H54 (cell line): ENCODE measurements at places on chromosomes 7 and 10.

GRCh38 chr7:8560501-8560900, 127.1 kb downstream of the NXPH1 start:
- no peak for DNase-seq

DNA sequence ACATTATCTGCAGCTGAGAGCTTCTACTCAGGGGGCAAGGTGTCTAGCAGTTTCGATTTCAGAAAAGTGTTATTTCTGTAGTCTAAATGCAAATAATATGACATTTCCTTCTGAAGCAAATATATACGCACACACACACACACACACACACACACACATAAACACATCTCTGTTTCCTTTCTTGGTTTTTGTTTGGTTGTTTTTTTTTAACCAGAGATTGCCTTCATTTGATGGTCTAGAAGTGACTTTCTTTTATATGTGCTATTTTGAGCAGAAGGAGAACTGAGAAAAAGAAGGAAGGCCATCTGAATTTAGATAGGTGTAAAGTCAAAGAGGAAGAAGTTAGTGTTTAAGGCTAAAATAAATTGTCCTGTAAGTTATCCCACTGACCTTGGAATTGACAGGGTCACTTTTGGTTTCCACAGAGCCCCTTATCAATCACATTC, 142.2 kb downstream of the TRIL start:
- no peak for DNase-seq

DNA sequence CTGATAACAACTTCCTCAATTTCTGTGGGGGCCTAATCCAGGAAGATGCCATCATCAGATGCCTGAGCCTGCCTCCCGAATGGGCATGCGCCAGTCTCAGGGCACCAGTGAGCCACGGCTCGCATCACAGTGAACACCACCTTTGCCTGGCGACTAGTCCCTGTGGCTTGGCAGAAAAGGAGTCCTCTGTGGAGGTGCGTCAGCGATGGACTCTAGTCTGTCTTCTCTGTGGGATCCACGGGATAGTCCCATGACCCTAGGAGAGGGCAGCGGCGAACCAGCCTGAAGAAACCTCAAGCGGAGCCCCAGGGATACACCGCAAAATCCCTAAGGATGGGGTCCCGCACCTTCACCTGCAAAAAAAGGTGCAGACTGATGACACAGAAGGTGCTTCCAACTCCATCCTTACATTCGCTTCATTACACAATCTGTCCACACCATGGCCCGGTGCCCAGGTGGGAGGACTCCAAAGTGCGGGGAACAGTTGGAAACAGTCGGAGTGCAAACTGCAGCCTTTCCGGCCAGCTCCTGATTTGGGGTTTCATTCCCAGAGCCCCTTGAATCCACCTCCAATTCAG, 35.1 kb upstream of the ZNF273 start:
- DNase-seq, result no peak

DNA sequence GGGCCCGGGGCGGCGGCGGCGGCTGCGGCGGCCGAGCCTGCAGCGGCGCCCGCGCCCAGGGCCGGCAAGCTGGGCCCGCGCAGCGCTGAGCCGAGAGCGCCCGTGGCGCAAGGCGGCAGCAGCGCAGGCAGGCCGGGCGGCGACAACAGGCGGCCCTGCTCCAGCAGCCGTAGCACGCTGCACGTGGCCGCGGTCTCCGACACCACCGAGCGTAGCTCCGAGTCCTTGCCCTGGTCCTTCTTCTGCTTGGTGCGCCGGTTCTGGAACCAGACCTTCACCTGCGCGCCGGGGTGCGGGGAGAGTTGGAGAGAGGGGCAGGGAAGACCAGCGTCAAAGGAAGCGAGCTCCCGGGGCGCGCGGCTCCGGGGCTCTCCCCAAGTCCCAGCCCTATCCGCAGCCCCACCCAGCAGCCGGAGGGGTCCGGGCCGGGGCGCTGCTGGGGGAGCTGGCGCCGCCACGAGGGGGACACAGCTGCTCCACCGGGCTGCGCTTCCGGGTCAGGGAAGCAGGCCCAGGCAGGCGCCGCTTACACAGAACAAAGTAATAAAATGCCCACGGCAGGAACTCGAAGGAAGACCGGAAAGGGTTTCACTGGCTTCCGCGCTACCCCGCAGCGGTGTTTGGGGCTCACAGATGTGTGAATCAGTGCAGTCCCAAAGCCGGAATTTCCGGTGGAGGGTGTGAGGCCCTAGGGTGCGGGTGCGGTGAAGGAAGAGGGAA, 3.6 kb downstream of the VAX1 start:
- DNase-seq, result no peak

DNA sequence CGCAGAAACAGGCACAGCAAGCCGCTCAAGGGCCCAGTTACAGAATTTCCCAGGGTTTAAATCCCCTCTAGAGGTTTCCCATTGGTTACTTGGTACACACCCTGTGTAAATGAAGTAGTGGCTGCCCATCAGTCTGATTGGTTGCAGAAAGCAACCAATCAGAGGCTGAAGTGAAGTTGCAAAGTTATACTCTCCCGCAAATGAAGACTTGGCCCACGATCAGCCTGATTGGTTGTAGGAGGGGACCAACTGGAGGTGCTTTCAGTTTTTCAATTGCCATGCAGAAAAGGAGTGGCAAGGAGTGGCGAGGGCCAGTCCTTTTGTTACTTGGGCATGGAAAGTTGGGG, 909.2 kb upstream of the AUTS2 start:
- DNase-seq, result no peak

GRCh38 chr7:142904128-142904527, 18.6 kb upstream of the TRPV6 start:
- no peak for DNase-seq

- no peak for DNase-seq
These were observed 94.9 kb downstream of the OAT start for GRCh38 chr10:124323806-124324205.

- no peak for DNase-seq
These were observed 17.5 kb downstream of the DPYSL4 start for GRCh38 chr10:132204078-132204780.

DNA sequence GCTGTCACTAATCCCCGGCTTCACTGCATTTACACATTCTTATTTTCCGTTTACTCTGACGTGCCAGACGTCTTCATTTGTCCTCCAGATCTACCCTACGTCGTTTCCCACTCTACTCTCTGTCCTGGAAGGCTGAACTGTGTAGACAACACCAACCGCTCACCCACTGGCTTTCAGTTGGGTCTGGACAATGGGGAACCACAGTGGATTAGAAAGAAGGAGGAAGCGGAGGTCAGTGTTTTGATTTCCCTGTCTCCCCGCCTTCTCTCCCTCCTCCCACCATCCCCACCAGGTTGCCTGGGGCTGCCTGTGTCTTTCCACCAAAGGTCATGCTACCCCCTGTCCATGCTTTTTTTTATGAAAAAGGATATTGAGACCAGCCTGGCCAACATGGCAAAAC, 14.0 kb upstream of the CTBP2 start:
- no peak for DNase-seq

- no peak for DNase-seq
These were observed 97.4 kb downstream of the CHN2 start for GRCh38 chr7:29291723-29292618.

DNA sequence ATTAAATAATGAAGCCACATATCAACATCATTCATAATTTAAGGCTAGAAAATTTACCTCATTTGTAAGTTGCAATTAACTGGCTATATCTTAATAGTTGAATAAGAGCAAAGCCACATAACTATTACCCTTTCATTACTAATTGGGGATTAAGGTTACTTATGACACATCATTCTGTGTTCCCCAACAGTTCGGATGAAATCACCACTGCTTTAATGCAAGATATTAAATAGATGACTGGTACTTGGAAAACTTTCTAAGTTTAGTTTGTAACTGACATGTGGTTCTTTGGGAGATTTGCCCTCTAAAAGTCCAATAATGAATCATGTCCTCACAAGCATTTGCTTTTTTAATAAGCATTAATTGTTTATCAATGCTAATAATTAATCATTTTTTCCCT, 109.1 kb downstream of the MTERF1 start:
- DNase-seq, result no peak

DNA sequence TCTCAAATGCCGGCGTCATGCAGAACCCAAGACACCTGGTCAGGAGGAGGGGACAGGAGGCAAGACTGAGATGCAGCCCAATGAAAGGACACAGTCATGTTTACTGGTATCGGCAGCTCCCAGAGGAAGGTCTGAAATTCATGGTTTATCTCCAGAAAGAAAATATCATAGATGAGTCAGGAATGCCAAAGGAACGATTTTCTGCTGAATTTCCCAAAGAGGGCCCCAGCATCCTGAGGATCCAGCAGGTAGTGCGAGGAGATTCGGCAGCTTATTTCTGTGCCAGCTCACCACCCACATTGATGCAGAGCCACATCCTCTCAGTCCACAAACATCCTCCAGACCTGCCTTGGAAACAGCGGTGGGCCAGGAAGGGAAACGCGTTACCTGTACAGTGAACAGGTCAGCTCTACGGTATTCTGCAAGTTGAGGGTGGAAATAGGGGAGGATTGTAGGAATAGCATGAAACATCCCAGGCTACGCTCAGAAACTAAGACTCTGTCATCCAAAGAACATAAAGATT, 133.1 kb upstream of the PRSS1 start:
- no peak for DNase-seq

DNA sequence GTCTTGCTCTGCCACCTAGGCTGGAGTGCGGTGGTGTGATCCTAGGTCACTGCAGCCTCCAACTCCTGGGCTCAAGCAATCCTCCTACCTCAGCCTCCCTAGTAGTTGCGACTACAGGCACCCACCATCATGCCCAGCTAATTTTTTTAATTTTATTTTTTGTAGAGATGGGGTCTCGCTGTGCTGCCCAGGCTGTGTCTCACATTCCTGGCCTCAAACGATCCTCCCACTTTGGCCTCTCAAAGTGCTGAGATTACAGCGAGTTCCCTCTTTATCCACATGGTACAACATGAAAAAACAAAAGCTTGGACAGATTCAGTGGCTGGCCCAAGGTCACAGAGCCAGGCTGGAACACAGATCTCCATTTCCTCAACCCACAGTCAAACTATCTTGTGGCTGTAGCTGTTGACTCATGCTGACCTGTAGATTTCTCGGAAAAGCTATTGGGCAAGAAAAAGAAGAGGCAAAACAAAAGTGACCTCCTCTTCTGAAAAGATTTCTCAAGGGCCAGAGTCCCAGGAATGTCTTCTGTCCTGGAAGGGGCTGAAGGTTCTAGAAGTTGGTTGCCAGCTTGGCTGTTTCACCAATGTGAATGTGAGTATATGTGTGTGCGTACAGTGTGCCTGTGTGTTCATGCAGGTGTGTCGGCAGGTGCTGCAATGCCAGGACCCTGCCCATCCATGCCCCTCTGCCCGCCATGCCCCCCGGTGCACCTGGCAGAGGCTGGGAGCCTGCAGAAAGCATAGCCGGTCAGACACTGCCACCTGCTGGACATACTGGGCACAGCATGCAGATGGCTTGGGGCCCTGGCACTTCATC, 28.4 kb downstream of the TMEM130 start:
- DNase-seq, result peak; percentile 51

- no peak for DNase-seq
These were observed 1.8 kb downstream of the PALD1 start for GRCh38 chr10:70480239-70480861.

GRCh38 chr10:80284522-80284921, 4.9 kb downstream of the MAT1A start:
- DNase-seq, result no peak

DNA sequence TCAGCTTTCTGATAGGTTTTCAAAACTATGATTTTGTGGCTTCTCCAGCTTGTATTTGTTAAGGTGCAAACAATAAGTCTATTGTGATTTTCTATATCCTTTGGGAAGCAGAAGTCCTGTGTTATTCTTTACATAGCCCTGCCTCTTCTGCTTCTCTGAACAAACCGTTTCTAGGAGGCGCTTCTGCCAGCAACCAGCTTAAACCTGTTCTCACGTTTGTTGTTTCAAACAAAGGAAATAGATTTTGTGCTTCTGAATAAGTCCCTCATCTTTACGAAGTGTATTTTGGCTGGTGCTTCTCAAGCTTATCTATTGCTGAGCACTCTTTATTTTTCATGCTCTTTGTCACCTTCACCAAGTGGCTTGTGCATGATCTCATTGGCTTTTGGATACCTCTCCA, 61.0 kb downstream of the VTI1A start:
- DNase-seq, result no peak

GRCh38 chr7:1170741-1171501, 10.9 kb upstream of the ZFAND2A start:
- DNase-seq, result no peak

DNA sequence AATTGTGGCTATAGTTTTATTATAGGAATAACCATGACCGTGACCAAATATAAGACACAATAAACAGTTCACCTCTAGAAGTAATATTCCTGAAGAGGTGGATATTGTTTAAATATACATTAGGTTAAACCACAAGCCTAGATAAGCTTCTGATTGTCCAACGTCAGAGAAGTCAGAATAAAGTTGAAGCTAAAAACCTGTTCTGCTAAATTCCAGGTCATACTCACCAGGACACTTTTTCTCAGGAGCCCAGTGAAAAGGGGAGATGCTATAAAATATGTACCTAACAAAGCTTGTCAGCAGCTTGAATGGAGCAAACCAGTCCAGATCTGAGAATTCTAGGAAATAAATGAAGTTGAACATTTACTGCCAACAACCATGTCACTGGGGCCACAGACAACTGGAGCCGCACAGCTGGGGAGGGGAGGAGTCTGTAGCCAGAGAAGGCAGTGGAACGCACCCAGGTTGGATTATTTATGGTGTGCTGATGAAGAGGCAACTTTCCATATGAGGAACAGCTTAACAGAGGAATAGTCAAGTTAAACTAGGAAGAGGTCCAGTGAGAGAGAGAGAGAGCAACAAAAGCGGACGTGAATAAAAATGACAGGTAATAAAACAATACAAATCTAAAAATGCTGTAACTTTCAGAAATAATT, 191.1 kb downstream of the ZNF438 start:
- DNase-seq, result no peak

DNA sequence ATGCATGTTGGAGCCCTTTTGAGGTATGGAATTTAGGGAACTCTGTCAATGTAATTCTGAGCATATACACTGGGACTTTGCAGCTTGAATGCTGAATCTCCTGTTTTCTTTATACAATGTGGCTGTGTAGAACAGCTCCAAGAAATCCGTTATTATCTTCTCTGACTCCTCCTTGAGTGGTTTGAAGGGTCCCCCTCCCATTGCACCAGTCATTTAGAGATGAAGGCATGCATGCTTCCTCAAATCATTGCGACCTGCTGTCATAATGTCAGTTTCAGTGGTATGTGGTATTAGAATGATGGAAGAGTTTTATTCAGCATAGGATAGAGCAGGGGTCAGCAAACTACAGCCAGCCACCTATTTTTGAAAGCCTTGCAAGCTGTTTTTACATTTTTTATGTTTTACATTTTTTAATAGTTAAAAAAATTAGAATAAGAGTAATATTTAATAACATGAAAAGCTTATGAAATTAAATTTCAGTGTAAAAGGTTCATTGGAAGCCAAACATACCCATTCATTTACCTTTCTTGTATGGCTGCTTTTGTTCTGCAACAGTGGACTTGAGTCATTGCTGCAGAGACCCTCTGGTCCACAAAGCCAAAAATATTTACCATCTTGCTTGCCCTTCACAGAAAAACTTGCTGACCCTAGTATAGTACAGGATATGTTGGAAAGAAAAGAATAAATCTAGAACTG, 8.1 kb downstream of the STK17A start:
- DNase-seq, result no peak

DNA sequence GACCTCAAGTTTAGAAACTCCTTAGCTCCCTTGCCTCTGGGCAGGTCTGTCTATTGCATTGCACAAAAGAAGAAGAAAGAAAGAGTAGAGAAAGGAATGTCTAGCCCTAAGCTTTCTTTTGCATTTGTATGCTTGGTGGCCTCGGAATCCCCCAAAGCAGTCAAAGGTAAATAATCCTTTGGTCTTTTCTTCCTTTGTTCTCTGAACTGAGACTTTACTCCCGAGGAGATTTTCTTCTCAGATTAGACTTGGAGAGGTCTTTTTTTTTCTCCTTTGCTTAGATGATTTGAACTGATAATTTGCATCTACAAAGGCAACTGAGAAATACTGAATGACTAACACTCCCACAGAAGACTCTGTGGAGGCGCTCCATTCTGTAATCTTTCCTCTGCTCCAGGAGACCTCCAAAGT, 93.2 kb downstream of the AKR1D1 start:
- no peak for DNase-seq
